ENCODE measurements at places on chromosomes 6 and 20.

DNA sequence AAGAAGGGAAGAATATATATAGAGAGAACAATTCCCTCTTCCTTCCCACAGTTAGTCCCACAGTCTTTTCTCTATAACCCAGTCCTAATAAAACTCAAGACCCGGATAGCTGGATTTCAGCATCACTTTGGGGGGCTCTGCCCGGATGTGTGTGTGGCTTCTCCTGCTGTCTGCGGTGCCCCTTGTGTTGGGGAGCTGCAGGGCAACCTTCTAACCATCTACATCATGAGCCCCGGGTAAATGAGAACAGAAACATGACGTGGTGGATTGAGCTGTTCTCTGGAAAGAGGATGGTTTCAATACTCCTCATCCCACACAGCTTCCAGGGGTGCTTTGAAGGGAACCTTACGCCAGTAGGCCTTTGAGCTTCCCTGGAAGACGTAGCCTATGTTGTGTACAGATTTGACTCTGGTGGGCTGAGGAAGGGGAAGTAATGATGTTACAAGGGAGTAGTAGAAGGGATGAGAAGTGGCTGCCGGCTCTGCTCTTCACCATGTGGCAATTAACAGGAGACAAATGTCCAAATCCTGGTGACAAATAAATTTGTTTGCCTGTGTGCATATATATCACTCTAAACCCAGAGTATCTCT, 13.5 kb upstream of the PRDM1 start:
- no peak for DNase-seq

DNA sequence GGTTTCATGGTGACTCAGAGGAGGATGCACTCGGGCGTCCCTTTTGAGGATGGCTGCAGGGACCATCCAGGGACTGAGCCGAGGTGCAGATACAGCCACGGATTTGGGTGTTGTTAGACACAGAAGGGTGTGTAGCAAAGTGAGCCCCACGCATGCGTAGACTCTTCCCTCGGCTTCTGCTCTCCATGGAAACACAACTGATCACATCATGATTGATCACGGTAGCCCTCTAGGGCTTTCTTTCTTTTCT, 606 bp upstream of the ULBP1 start:
- DNase-seq, result peak; percentile 34

GRCh38 chr6:38617856-38618255, 21.9 kb downstream of the BTBD9 start:
- no peak for DNase-seq

GRCh38 chr6:104973404-104973803, 16.5 kb downstream of the LIN28B start:
- no peak for DNase-seq

DNA sequence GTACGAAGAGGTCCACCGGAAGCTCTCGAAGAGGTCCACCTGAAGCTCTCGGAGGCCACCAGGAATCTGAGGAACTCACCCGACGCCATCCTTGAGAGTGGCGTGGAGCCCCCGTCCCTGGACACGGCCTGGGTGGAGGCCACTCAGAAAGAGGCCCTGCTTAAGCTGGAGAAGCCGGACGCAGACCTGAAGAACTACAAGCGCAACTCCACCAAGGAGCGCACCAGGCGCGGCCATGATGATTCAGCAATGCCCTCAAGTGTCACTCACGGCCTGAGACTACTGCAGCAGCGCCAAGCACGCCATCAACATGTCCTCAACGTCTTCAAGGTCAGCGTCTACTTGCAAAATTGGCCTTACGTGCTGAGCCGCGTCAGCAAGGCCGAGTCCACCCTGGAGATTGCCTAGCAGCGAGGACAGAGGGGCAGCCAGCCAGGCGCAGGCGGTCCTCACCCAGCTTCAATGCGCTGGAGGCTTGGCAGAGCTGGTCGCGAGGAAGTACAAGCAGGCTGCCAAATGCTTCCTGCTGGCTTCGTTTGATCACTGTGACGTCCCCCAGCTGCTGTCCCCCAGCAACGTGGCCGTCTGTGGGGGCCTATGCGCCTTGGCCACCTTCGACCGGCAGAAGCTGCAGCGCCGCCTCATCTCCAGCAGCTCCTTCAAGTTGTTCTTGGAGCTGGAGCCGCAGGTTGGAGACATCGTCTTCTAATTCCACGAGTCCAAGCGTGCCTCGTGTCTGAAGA, 7.7 kb upstream of the GJA10 start:
- no peak for DNase-seq

DNA sequence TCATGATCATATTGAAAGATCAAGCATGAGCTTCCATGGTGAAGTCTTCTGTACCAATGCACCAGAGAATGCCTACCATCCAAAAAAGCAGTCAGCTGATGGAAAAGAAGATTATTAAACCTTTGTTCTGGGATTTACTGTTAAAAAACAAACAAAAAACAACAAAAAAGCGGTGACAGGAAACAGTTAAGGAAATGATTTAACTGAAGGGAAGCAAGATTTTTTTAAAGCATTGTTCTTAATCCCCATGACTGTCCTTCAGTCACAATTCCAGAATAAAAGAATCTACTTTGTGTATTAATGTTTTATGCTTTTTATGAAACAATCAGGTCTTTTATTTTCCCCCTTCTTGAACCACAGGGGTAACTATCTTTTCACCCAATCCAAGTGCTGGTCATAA, 23.9 kb downstream of the FAM162B start:
- no peak for DNase-seq

DNA sequence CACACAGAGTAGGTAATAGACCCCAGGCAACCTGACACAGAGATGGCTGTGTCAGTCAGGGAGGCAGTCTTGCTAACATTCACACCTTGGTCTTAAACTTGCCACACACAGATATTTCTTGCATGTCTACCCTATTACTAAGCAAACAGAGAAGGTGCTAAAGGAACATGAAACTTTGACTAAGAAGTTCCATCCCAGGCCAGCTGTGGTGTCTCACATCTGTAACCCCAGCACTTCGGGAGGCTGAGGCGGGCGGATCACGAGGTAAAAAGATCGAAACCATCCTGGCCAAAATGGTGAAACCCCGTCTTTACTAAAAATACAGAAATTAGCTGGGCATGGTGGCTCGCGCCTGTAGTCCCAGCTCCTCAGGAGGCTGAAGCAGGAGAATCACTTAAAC, 222.4 kb upstream of the JARID2 start:
- DNase-seq, result no peak

- DNase-seq, result no peak
Measured at GRCh38 chr20:48311956-48312355, 515.8 kb downstream of the PREX1 start.

- no peak for DNase-seq
Measured at GRCh38 chr6:13689511-13690256, 22.0 kb downstream of the RANBP9 start.

GRCh38 chr6:35052694-35053565, 88.2 kb downstream of the TCP11 start:
- DNase-seq, result peak; percentile 45

- DNase-seq, result no peak
Measured at GRCh38 chr6:52728394-52728793, 34.9 kb downstream of the GSTA2 start.

DNA sequence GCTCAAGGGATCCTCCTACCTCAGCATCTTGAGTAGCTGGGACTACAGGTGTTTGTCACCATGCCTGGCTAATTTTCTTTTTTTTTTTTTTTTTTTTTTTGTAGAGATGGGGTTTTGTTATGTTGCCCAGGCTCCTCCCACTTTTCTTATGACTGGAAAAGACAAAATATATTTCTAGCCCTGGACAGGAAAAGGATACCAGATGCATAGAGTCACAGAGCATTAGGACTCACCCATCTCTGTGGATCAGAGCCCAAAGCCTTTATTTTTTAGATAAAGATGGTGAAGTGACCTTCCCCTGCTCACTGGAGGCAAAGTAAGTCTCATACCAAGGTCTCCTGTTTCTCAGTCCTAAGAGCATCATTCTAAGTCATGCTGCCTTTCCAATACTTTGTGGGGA, 3.4 kb downstream of the TRIM10 start:
- no peak for DNase-seq

- DNase-seq, result no peak
Measured at GRCh38 chr20:62900692-62901584, 25.4 kb downstream of the DIDO1 start.

Data from cerebellum (tissue), 4 donors.